Body of pancreas (tissue), 4 donors: ENCODE measurements at places on chromosomes 5 and 9.

- DNase-seq = no peak
These were observed 106.6 kb downstream of the ARHGAP26 start for GRCh38 chr5:142876817-142877216.

- no peak for DNase-seq
These were observed 97.8 kb upstream of the SLC28A3 start for GRCh38 chr9:84438391-84438790.

DNA sequence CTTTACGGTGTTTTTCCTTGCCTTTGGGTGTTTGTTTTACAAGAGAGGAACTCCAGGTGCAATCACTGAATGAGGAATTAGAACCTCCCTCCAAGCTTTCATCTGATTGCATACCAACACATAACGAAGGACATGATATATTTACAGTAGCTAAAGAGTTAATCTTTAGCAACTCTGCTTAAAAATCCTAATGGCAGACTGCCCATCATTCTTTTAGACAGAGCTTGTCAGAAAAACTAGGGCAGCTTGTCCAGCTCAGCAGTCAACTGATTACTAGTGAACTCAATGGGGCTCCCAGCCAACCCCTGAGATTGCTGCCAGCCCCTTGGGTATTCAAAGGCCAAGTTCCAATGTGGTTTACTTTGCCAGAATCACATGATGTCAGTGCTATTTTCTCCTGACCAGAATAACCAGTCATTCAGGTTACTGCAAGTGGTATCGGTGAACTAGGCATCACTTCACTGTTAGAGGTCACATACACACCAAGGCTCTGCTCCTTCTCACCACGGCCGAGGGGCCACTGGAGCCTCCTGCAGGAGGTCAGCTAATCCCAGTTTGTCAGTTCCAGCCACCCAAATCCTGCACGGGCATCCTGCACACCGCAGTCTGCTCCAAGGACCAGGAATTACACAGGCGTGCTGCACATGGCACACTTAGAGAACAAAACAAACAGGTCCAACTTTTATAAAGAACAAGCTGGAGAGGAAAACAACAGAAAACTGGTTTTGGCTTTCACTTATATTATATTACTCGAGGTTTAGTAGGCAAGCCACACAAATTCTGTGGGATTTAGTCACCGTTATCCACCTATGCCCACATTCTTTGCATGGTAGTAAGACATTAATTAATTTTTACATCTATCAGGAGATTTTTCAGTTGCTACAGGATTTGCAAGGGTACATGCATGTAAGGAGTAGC, 62.5 kb downstream of the NFIB start:
- DNase-seq = peak; percentile 96

GRCh38 chr9:131484560-131485185, 18.0 kb upstream of the POMT1 start:
- DNase-seq = no peak

- DNase-seq = no peak
These were observed 253.0 kb upstream of the IRX2 start for GRCh38 chr5:3004361-3005080.

DNA sequence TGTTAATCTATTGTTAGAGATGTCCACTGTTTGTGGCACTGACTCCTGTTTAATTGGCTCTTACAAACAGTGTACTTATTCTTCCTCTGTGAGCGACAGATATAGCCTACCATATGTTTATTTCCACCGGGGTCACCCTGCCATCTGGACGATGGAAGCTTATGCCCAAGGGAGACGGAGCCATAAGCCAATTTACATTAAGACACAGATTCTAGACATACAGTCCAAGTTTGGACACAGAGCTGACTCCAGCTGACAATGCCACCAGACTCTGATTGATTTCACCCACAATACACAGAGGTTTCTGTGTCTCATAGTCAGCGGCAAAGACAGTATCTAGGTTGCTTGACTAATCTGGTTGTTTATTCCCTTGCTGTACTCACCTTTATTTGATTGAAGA, 198.9 kb downstream of the ENC1 start:
- no peak for DNase-seq

DNA sequence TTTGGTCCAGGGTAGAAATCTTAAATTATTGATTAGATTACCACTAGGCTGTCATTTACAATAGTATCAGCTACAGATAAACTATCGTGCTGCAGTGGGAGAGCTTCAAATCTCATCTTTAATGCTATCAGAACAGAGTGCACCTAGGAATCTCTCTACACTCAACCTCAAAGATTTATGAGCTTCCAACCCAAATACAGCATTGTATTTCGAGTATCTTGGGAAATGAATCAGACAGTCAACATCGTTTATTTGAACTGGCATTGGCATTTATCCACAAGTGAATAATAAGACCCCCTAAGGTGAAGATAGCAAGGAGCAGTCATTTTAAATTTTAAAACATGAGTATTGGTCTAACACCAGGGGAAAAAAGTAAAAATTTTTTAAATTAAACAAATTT, 1203.2 kb downstream of the CDH12 start:
- DNase-seq = no peak

GRCh38 chr5:112200131-112200530, 218.9 kb downstream of the EPB41L4A start:
- DNase-seq = no peak

- DNase-seq = no peak
These were observed 15.5 kb downstream of the ACER2 start for GRCh38 chr9:19424176-19424779.

DNA sequence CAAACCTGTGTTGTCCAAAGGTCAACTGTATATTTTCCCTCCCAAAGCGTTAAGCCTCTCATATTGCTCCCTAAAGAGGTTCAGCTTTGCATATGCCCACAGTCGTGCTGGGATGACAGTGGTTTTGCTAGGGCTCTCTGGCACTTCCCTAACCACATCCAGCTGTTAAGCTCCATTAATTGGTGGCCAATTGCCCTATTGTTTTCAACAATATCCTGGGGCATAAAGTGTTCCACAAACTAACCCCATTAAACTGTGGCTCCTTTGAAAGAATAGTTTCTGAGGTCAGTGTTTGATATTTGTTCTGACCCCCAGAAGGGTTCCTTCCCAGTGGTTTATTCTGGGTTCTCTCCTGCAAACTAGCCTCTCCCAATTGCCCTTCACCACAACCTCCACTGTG, 194.5 kb downstream of the HSD17B3 start:
- no peak for DNase-seq

- DNase-seq = no peak
These were observed 131.2 kb upstream of the LMX1B start for GRCh38 chr9:126482361-126483044.

DNA sequence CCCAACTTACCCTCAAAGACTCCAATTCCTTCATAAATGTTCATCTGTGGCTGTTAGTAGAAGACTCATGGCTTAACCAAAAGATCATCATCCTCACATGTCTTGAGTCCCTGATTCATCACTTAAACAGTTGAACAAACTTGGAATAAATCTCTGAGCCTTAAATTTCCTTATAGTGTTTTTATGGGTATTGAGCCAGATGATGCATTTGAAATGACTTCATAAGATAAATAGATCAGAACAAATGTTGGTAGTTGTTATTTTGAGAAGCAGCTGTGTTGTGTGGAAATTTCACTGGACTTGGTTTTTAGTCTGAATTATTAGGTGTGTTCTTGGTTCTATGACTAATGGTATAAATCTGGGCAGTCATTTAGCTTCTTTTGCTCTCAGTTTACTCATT, 236.2 kb downstream of the NNT start:
- no peak for DNase-seq

DNA sequence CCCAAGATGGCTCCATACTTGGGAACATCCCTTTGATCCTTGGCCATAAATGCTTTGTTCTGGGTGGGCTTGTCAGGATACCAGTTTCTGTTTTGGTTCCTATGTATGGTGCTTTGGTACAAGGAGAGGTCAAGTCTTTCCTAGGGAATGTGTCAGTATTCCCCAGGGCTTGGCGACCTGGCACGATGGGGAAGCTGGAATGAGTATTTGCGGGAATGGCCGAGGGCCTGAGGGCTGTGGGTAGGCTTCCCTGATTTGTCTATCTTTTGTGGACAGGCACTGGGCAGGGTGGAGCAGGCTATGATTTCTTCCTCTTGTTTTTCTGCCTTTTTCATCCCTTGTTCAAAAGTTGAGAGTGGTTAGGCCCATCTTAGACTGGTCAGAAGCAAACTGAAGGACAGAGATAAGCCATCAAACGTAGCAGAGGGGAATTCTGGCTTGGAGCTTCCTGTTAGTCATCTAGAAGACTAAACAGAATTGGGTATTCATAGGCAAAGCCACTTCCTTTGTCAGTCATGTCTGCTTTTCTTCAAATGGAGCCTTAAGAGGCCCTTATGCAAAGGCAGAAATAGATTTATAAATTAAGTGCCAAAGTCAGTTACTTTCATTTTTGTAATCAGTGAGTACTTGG, 13.7 kb downstream of the DOCK2 start:
- no peak for DNase-seq

GRCh38 chr9:117718085-117718484, 13.9 kb downstream of the TLR4 start:
- DNase-seq = no peak

DNA sequence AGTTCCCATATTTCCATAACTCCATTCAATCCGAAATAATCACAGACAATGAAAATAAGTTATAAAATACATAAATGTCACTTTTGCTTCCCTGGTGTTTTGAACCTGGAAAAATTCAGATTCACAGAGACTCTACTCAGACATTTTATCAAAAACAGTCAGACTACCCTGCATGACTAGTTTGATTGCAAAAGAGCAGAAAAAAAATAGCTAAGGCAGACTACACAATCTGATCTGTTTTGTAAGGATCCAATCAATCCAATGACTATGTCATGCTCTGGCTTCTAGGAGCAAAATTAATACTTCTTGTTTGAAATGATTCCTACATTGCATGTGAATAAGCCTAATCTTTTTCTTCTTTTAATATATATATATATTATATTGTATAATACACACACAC, 1262.6 kb downstream of the EFNA5 start:
- no peak for DNase-seq

DNA sequence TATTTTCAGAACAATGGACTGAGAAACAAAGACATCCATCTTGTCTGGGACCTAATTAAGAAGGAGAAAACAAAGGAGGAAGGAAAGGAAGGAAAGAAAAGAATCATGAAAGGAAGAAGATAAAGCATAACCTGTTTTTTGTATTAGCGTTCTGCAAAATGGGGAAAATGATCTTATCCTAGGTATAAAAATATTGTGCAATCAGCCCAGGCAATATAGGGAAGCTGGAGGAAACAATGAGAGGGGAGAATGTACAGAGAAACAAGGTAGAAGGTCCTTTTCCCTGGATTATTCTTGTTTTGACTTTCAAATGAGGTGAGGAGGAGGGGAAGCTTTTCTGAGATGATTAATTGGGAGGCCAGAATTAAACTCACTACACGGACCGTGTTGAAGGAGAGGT, 177.9 kb downstream of the COX7C start:
- DNase-seq = no peak

DNA sequence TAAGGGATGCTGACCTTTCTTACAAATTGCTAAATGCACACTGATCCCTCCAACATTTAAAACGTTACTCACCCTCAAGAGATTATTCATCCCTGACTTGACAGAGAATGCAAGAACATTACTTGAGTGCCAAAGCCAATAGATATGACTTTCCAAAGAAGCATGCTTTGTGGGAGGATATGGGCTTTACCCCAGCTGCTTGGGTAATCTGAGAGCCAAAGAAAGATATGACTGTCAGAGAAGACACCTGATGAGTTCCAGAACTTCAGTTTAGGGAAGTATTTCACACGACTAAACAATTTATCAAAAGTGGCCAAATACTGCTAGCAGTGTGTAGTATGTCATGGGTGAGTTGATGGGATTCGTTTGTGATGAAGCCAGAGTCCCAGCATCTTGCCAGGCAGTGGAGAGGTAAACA, 7.4 kb upstream of the SPDL1 start:
- DNase-seq = no peak

GRCh38 chr9:137305060-137305797, 3.2 kb upstream of the NRARP start:
- peak; percentile 94 for DNase-seq

DNA sequence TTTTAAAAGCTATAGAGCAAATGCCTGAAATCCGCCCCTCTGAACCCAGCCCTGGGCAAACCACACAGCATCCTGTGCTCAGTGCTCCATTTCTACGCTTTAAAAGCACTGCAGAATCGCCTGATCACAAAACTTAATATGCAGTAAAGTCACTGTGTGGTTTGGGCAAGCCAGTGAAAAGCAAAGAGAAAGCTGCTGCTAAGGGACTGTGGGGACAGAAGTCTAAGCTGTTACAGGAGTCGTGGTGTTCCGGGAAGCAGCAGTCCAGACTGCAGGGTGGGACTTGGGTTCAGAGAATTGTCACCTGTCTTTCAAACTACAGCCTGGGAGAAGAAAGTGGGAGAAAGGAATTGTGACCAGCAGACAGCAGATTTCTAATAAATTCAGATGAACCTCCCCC, 8.2 kb downstream of the RAPGEF1 start:
- DNase-seq = no peak

GRCh38 chr9:107279086-107279485, 4.0 kb upstream of the RAD23B start:
- no peak for DNase-seq

GRCh38 chr5:103450333-103451061, 112.1 kb downstream of the NUDT12 start:
- DNase-seq = no peak

GRCh38 chr9:2936221-2936620, 92.3 kb upstream of the PUM3 start:
- no peak for DNase-seq
